ENCODE measurements at places on chromosomes 7 and 10.

DNA sequence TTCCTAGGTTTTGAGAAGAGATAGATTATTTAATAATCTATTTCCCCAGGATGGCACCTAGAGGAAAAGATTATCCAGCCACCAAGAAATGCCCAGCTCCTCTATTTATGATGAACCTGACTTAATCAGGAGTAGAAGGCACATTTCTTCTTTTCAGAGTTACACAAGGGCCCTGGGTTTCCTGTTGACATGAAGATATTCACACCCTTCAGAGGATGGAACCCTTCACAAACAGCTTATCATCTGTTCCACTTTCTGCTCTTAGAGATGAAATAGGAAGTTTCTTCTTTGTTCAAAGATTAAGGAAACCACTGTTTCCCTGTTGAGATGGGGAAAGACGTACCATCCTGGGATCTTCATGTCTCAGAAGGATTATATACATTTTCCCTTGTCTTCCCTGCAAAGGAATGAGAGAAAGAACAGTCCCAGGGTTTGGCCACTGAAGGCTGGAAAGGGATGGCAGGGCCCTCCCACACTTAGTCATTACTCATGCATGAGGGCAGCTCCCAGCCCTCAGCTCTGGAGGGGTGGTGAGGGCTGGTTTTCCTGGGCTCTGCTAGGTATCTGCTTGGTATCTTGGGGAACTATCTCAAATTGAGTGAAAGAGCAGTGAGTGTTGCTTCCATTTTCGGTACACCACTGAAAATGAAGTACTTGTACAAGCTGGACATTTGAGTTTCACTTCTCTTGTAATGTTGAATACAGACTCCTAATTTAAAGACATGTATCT is 64.0 kb downstream of the MTPAP start:
- DNase-seq, result no peak

DNA sequence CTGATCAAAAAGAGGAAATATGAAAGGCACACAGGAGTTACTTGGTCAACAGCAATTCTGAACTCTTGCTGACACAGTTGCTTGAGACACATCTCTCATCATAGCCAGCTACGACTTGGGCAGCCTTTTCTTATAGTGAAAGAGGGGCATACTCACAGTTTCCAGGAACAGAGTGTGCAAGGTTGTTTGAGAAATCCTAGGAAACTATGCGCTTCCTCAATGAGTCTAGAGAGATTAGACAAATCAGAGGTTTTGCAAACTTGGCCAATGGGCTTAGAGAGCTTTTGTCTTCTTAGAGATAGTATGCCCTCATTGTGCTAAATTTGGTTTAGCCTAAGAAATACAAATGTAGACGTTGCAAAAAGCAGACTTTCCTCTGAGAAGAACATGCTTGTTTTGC is 370.4 kb downstream of the HGF start:
- DNase-seq, result no peak

DNA sequence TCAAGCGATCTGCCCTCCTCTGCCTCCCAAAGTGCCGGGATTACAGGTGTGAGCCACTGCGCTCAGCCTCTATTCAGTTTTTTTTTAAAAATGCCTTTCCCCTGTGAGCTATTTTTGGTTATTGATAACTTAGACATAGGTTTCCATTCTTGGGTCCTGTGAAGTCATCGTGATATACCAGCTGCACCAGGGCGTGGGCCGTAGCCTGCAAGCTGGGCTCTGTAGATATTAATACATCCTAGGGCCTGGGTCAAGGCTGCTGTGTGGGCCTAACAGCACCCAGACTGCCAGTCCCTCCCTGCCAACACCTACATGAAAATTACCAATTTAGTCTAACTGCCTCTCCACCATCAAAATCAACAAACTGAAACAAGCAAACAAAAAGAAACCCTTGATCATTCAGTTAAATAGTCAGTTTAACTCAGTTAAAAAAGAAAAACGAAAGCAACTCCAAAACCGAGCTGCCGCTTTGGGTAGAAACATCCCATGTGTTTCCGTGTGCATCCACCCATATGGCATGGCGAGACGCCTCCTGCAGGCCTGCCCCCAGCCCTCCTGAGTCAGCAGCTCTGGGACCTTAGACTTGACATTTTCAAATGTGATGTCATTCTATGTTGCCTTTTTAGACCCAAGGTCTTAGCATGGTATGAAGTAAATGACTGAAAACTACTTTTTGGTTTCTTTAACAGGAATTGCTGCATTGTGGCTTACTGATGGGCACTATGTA is 330.2 kb downstream of the GLRX3 start:
- DNase-seq, result no peak

DNA sequence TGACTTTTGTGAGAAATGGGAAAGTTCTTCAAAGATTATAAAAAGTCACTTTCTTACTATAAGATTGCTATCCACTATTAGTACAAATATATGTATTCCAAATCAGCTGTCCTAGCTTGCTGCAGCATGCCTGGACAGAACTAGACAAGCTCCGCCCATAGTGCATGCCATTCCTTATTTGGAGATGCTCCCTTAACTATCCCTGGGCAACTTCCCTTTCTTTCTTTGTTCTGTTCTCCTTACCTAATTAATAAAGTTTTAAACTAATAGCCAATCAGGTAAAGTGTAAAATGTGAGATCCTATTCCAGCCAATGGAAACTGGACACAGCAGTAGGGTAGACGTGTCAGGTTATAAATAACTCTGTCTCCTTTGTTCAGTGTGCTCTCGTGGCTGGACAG is 281.9 kb downstream of the CAMK1D start:
- no peak for DNase-seq

DNA sequence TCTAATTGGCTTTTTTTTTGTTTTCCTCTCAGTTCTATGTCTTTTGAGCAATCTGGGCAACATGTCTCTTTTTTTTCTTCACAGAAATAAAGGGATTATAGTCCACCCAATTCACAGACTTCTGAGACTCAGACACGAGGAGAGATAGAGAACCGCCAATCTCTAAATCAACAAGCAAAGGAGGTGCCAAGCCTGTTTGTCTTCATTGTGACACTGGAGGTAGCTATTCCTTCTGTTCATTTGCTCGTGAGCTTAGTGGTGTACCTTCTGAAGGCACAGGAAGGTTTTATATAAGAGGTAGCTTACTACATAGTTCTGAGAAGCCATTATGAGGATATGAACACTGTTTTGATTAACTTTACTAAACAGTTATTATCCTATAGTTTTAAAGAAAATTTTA is 6.1 kb downstream of the EPHB6 start:
- no peak for DNase-seq

GRCh38 chr10:44924261-44925040 is 13.3 kb downstream of the TMEM72 start:
- no peak for DNase-seq

- DNase-seq, result no peak
Measured at GRCh38 chr10:60434418-60435046, 44.9 kb upstream of the ANK3 start.

DNA sequence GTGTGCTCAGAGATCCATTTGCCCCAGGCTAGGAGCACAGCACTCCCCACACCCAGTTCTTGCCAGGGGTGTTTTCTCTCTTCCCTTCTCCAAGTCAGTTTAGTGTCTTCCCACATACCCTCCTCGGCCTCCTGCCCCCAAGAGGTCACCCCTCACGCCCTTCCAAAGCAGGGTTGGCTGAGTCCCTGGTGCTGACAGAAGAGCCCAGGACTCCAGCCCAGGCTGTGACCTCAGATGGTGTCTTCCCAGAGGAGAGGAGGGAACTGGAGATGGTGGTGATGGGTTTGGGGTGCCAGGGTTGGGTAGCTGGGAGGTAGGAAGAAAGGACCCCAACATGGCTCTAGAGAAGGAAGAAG is 19.8 kb downstream of the ZNF775 start:
- no peak for DNase-seq

DNA sequence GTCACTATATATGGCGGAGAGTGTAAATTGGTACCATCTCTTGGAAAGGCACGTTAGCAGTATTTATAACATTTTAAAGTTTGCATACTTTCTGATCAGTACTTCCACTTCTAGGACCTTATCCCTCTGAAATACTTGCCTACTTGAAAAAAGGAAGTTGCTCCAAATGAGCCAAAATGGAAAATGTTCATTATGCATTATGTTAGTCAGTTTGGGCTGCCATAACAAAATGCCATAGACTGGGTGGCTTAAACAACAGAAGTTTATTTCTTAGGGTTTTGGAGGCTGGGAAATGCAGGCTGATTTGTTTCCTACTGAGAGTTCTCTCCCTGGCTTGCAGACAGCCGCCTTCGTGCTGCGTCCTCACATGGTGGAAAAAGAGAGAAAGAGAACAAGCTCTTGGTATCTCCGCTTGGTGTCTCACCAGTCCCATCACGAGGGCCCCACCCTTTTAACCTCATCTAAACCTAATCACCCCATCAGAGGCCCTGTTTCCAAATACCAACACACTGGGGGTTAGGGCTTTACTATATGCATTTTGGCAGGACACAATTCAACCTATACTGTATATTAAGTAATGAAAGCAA is 6.9 kb downstream of the SNX10 start:
- no peak for DNase-seq

DNA sequence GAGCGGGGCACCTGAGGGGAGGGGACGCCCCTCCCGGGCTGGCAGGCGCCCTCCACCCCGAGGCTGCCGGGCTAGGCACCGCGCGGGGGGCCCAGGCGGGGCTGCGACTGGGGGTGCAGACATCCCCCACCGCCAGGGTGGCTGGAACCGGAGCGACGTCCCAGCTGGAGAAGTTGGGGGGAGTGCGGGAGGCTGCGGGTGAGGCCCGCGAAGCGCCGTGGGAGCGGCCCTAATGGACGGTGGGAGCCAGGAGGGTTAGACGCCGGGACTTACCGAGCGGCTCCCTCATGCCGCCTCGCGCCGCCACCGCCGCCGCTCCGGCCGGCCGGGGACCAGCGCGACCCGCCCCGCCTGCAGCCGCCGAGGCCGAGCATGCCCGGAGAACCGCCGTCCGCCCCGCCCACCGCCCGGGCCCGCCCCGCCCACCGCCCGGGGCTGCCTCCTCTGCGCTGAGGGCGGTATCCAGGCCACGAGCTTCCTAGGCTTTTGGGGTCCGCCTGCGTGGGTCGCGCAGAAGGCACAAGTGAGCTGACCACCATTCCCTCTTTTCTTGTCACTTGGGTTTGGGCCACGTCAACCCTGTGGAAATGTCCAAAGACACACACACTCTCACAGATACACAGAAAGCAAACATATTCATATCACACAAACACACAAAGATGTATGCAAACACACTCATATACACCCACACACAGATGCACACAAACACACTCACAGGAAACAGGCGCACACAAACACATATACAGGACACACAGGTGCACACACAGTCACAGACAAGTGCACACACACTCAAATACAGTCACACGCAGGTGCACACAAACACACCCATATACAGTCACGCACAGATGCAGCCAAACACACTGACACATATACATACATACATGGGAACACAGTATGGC is at the start of gene JCAD:
TSS of gene JCAD (minus strand) at position 378 of the 899 bp plus-strand sequence. CDS start 11,774 bp downstream, outside the sequence.
- no peak for DNase-seq

DNA sequence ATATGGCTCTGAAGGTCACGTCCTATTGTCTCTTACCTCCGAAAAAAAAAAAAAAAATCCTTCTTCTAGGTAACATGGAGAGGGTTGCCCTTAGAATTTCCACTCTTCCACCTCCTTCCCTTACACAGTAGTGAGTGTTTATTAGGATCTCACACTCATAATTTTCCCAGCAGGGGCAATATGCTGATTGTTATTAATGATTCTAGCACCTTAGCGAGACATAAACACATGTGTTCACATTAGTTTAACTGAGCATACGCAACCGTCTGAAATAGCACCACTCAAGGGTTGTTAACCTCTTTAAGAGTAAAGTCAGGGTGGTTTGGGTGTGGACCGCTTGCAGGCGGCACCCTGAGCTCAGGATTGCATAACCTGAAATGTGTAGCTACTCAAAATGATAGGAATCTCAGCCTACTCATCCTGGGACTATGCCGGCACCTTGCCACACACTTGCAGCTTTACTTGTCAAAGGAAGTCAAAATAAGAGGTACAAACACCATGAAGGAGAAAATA is 52.2 kb downstream of the CPEB3 start:
- DNase-seq, result no peak

- DNase-seq, result no peak
Measured at GRCh38 chr7:44738051-44738723, 10.5 kb upstream of the ZMIZ2 start.

DNA sequence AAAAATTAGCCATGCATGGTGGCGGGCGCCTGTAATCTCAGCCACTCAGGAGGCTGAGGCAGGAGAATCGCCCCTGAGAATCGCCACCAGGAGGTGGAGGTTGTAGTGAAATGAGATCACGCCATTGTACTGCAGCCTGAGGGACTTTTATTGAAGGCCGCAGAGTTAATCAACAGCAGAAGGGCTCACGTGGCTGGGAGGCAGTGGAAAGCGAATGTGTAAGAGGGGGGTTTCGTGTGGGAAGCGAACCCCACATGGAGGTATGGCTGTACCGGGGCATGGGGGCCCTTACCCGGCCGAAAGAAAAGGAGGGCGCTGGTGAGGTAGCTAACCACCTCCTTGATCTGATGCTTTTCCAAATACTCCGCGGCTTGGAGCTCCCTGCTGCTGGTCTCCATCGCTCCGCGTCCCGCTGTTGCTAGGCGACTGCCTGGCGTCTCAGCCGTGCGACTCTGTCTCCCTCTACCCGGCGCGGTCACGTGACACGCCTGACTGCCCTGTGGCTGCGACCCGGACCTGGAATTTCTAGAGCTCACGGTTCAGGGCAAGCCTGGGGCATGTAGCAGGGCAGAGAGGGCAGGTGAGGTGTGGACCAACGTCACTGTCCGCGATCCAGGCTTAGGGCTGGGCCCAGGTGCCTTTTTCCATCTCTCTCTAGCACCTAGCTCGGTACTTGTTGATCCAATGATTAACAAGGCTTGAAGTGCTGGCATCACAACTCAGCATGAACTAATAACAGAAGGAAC is at the start of gene EFCAB10:
TSS of gene EFCAB10 (minus strand) at position 428 of the 746 bp plus-strand sequence. CDS start at position 398, 30 bp downstream.
- DNase-seq, result peak; percentile 18

DNA sequence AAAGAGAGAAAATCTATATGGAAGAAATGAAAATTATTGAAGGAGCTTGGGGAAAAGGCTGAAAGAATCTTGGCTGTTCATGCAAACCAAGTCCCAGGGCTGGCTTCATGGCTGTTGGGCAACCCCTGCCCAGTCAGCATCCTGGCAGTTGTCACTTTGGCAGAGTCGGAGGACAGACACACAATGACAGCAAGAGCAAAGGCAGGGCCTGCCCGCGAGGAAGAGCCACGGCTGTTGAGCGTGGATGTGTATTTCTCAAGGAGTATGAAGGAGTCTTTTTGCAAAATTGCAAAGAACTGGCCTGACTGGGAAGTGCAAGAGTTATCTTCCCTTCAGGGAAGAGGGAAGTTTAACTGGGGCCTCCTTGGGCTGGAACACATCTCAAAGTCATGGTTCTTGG is 11.7 kb downstream of the PTPRE start:
- no peak for DNase-seq

- DNase-seq, result no peak
Measured at GRCh38 chr7:68185631-68186456, 1189.2 kb downstream of the TYW1 start.

- no peak for DNase-seq
Measured at GRCh38 chr10:4770801-4771553, 55.0 kb upstream of the AKR1E2 start.

- DNase-seq, result no peak
Measured at GRCh38 chr10:132710036-132710686, 75.8 kb downstream of the NKX6-2 start.

GRCh38 chr10:26647602-26648244 is 49.8 kb upstream of the PDSS1 start:
- no peak for DNase-seq
